ENCODE measurements at places on chromosomes 5 and 9.
A peak's percentile ranks its signal among the peaks of the same experiment; 100 is the strongest.

GRCh38 chr9:31347082-31347617 is 1037.3 kb upstream of the ACO1 start:
- no peak for DNase-seq

- DNase-seq: no peak
These were observed 85.4 kb upstream of the PRRC1 start for GRCh38 chr5:127431977-127432585.

- DNase-seq: no peak
These were observed 102.6 kb downstream of the RGS3 start for GRCh38 chr9:113566016-113566711.

DNA sequence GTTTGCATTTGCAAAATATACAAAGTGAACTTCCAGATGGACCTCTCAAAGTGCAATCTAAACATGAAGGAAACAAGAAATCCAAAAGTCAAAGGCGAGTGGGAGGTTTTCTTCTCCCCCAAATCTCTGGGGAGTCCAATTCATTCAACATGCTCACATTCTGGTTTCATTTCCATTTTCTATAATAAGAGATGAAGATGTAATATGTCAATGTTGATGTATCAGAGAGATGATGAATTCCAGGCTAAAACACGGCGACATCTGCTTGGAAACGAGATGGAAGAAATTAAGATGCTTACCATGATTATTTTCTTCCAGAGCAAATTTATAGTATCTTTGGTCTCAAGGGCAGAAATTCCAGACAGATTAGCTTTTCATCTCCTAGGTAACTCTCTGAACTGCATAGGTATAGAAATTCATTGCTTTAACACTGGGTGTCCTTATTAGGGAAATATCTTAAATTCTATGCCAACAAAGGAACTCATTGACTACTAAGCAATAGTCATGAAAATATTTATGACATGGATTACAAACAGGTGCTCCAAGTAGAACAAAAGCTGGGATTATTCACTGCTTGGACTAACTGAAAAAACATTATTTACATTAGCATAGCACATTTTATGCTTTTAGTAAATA is 287.9 kb downstream of the SEC61B start:
- DNase-seq: no peak

DNA sequence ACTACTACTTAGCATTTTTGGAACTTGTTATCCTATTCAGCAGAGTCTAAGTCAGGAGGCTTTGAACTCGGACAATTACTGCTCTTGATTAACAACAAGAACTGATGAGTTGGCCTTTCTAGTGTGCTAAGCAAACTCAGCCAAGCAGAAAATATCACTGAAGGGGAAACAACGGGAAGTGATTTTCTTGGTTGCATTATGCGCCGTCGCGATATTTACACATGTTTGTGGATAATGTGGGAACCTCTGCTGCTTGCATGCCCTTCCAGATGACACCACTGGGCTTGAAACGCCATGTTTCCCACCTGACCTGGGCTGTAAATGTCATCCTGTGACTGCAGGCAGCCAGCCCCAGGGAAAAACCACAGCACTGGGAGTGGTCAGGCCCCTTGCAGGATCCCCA is 205.5 kb downstream of the PAX5 start:
- no peak for DNase-seq

DNA sequence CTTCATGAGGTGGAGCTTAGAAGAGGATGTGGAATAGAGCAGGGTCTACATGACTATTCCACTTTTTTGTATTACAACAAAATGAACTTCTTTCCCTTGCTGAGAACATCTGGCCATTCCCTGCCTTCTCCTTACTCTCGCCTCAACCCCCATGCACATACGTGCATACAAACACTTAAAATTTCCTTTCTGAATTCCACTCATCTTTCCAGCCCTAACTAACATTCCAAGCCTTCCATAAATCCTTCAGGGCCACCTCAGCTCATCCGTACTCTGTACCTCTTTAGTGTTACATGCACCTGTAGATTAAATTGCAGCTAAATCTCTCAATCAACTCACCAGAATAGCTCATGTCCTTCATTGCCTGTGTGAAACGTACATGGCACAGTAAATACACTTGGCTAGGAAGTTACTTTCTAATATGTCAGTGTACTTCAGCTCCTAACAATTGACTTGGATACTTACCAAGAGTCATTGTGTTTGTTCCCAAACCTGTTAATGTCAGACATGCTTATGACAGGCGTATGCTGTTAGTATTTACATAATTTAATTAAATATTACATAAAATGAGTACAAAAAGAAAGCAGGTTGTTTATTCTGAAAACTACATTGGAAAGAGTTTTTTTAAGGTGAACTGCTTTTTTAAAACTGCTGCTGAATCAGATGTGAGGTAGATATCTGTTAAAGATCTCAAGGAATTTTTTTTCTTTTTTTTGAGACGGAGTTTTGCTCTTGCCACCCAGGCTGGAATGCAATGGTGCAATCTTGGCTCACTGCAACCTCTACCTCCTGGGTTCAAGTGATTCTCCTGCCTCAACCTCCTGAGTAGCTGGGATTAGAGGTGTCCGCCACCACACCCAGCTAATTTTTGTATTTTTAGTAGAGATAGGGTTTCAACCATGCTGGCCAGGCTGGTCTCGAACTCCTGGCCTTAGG is 55.7 kb downstream of the GLIS3 start:
- no peak for DNase-seq

DNA sequence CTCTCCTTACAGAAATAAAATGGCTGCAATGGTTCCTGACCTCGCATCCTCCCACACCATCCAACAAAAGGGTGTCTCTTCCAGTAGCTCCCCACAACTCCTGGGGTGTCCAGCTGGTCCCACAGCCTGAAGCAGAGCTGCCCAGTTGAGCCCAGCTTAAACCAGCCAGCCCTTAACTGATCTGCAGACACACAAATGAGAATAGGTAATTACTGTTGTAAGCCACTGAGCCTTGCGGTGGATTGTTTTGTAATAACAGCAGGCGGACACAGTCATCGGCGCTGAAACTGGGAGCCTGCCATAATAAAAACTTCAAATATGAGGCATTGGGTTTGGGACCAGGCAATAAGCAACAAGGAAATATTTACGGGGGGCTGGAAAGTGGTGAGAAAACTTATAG is 10.4 kb upstream of the ZBTB43 start:
- peak; percentile 39 for DNase-seq

DNA sequence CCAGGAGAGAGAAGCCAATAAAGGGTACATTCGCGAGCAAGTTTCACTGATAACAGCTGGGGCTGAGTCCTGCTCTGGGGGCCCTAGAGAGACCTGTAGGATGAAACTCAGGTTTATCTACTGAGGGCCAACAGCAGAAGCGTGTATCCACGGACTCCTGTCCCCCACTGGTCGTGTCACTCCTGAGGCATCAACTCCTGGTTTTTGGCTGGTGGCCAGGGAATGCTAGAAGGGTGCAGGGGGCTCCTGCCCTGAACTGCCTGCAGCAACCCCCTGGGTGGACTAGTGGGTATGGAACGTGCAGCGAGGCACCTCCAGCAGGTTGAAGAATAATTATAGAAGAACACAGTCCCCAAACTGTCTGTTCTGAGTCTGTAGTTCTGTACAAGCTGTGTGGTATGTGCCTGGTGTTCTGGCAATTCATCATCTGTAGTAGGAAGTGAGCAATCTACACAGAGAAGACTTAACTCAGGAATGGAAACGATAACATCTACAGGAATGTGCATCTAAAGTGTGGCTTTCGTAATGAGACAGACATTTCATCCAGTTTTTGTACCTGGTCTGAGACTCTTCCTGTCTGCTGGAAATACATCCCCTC is 64.5 kb upstream of the GNA14 start:
- DNase-seq: peak; percentile 55

DNA sequence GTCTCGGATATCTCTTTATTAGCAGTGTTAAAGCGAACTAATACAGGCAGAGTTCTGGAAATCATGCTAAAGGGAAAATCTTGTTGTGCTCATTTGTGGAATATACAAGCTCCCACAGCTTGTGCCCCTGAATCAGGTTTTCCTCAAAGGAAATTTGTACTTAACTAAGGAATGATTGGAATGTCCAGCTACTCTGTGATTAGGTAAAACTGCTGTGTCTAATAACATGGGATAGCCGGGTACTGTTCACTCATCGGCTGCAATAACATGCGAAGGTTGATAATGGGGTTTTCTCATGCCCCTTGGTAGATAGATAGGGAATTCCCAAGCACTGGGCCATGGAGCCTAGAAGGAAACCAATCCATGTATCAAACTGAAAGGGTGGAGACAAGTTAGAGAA is 306.7 kb downstream of the NR2F1-AS1 start:
- DNase-seq: no peak

GRCh38 chr5:163529698-163530097 is 24.3 kb downstream of the MAT2B start:
- DNase-seq: no peak

DNA sequence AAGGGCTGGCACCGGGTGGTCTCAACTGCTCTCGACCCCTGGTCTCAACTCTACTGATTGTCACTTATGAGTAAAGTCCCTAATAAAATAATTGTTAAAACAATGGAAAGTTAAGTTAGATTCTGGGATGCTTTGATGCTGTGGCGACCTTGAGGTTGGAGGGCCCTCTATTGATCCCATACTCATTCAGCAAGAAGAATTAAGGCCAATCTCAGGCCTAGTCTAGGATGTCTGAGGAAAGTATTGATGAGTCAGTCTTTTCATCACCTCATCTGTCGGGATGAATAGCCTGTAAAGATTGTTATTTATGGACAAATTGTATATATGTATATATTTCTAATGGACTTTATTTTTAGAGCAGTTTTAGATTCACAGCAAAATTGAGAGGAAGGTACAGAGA is 50.8 kb downstream of the WDR36 start:
- DNase-seq: peak; percentile 9

GRCh38 chr5:146284016-146284415 is 54.6 kb upstream of the POU4F3 start:
- DNase-seq: no peak

DNA sequence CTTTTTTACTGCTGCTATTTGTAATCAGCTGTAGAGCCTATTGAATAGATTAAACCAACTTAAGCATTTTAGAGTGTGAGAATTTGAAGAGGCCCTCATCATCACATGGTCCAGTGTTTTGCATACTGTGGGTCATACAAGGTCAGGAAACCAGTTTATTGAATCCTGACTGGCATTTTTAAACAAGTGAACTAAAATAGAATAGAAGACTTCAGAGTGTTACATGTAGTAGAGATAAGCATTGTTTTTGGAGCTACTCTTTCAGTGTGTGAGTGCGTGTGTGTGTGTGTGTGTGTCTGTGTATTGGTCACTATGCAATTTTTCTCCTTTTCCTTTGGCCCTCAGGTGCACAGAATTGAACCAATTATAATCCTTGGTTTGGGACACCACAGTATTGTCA is 114.4 kb downstream of the SLC28A3 start:
- no peak for DNase-seq

GRCh38 chr5:60577116-60577515 is 122.8 kb downstream of the DEPDC1B start:
- no peak for DNase-seq

- no peak for DNase-seq
These were observed 622 bp upstream of the RGS14 start for GRCh38 chr5:177357146-177357458.

DNA sequence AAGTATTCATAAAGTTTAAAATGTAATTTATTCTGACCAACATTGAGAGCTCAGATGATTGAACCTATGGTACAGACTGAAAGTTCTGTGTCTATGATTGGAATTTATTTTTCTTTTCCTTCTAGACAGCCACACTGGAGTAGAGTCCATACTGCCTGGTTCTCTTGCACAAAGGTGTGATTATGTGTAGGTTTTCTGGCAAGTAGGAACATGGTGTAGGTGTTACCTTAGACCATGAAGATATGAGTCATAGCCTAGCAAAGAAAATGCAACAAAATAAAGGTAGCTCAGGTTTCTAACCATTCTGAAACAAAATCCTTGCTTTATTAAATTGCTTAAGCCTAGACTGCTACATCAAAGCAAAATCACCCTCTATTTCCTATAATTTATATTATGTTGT is 143.4 kb downstream of the CDH12 start:
- DNase-seq: no peak

DNA sequence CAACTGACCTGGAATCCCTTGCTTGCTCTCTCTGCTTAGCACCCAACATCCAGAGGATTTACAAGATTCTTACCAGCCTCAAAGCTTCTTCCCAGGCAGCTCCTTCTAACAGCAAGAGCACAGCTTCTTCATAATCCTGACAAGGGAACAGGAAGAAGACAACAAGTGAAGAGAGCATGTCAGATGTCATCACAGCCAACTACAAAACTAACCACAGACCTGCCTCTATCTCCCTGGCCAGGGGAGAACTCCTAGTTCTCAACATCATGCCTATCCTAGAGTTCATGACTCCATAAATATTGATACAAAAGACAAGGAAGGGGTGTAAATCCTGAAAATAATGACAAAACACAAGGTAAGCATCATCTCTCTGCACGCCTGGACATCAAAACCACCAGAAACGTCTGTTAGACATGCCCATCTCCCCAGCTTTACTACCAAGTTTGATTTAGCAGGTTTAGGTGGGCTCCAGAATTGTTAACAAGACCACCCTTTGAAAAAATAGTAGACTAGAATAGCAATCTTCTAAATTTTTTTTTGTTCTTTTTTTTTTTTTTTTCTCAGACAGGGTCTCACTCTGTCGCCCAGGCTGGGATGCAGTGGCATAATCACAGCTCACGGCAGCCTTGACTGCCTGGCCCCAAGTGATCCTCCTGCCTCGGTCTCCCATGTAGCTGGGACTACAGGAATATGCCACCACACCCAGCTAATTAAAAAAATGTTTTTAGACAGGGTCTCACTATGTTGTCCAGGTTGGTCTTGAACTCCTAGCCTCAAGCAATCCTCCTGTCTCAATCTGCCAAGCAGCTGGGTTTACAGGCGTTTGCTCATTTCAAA is 20.2 kb downstream of the ACTL7A start:
- no peak for DNase-seq

DNA sequence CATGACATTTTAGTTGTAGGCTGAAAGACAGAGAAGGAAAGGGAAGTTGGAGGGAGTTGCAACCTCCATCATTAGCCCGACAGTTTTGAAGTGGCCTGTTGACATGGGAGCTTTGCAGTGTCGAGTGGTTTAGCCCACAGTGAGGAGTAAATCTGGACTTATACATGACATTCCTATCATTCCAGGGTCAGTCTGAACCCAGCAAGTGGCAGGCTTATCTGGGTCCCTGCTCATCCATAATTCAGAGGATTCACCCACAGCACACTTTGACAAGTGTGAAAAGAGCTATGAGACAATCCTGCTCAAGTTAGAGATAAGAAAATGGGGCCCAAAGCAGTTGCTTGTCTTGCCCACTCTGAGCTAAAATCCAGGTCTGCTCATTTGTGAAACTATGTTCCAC is 8.4 kb upstream of the TNC start:
- DNase-seq: no peak

DNA sequence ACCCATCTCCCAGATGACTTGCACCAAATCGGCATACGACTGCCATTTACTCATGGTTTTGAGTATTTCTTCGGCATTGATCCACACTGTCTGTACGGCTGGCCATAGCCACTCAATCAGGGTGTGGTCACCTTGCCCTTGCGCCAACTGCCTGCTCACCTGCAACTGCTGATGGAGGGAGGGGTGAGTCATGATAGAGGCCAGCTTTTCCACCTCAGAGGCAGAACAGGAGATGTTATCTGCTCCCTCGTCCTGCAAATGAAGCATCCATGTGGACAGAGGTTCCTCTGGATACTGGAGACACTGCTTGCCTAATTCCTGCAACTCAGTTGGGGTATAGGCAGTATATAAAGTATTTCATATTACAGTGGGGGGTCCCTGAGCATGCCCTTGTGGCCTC is 85.6 kb upstream of the ATP10B start:
- no peak for DNase-seq

Measured in fibroblast of gingiva (primary cell).